ENCODE measurements at places on chromosomes 1 and 21. TPM values are rescaled to one million over a fixed set of nuclear protein-coding genes. Genes with fewer than 3 reads are reported as not detected.

- DNase-seq, result no peak
Measured at GRCh38 chr1:15432324-15432723, 5.9 kb upstream of the CTRC start.

- DNase-seq, result no peak
Measured at GRCh38 chr1:203584035-203584434, 42.6 kb upstream of the ATP2B4 start.

GRCh38 chr1:60133000-60133673 lies 59.6 kb upstream of the C1orf87 start:
- peak; percentile 12 for DNase-seq

DNA sequence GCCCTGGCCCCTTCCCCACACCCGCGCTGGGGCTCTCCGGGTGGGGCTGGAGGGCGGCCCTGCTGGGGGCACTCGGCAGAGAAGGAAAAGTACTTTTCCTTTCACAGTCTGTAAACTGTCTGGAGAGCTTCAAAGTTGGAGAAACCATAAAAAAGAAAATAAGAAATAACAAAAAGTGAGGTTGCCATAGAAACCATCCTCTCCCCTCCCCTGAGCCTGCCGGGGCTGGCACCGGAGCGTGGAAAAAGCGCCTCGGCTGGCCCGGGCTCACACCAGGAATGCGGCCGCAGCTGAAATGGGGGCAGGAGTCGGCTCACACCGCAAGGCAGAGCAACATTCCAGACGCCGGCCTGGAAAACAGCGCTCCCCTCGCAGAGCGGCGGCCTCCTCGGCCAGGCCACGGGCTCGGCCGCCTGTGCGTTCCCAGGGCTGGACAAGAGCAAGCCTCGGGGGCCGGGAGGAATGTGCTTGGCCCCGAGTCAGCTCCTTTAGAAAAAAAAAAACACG lies 69.2 kb downstream of the MORN1 start:
- peak; percentile 18 for DNase-seq

DNA sequence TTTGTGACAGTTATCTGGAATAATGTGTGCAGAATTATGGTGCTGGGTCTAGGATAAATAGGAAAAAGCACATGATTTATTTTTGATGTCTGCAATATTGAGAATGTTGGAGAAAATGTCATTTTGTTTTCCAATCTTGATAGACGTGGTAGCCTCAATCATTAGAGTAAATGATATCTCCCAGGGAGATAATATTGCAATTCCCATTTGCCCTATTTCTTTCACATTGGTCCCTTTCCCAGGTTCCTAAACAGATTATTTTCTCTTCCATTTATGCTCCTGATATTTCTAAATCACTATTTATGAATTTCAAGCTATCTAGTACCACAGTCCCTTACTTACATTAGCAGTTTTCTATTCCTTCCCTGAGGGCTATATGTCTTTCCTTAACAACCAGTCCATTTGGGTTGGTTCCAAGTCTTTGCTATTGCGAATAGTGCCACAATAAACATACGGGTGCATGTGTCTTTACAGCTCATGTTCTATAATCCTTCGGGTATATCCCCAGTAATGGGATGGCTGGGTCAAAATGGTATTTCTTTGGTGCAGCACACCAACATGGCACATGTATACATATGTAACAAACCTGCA lies 447.3 kb downstream of the PLA2G4A start:
- no peak for DNase-seq

GRCh38 chr1:111227851-111228747 lies 586 bp downstream of the CHI3L2 start:
- no peak for DNase-seq

DNA sequence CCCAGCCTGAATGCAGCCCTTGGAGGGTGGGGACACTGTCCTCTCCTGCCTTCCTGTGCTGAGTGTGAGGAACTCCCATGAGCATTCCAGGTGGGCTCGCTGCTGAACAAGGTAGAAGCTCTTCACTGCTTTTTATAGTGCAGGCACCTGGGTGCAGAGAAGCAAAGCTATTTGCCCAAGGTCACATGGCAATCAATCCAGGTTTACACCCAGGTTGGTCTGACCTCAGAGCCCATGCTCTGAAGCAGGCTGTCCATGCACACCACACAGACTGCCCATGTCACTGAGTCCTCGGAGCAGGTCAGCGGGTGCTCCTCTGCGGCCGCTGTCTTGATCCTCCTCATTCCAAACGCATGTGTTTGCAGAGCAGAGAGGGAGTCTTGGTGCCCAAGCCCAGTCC lies 323.4 kb upstream of the VAMP3 start:
- no peak for DNase-seq

DNA sequence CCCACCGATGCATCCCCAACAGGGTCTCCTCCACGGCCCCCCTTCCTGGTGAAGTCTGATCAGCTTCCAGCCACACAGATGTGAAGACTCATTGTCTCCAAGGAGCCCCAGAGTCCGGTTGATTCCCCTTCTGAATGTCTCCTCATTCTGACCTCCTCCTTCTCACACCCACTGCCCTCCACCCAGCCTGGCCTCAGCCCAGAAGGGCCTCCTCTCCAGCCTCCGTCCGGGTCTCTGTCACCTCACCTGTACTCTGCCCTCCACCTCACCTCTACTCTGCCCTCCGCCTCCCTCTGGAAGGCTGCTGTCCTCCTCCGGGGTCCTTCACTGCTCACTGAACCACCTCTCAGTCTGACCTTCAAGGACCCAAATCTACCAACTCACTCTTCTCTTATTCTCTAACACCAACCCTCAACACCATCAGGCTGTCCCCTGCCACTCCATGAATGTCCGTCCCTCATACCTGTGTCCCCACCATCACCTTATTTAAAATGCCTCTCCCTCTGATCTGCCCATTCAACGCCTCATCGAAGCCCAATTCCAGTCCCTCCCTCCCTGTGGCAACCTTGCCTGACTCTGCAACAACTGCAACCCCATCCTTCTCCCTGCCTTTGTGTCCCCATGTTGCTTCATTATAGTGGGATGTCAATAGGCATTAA lies 201.2 kb downstream of the TOMM20 start:
- DNase-seq, result no peak

Gene CPTP
- 56.5 TPM for total RNA-seq

Gene FYB2
- not detected for total RNA-seq

Gene SIK1
- total RNA-seq, result 0.34 TPM

Gene ZNF670
- 4.0 TPM for total RNA-seq

Gene KRTAP19-3
- total RNA-seq, result not detected
